ENCODE measurements at places on chromosomes 12 and 14. TPM values are rescaled to one million over a fixed set of nuclear protein-coding genes. Genes with fewer than 3 reads are reported as not detected.

The EIF2B2 gene
- total RNA-seq = 31.7 TPM

The JKAMP gene
- 65.6 TPM for total RNA-seq

The LRIG3 gene
- 7.1 TPM for total RNA-seq

The MANSC4 gene
- total RNA-seq = not detected

The CHGA gene
- 36.0 TPM for total RNA-seq

The PYGL gene
- 6.6 TPM for total RNA-seq

The COL2A1 gene
- 2.4 TPM for total RNA-seq

The ZNF891 gene
- 5.5 TPM for total RNA-seq

The CLEC14A gene
- 0.78 TPM for total RNA-seq

The BIN2 gene
- 0.53 TPM for total RNA-seq

The TMPRSS12 gene
- 0.24 TPM for total RNA-seq

The LBHD2 gene
- not detected for total RNA-seq

The GPD1 gene
- 0.43 TPM for total RNA-seq

The TAS2R31 gene
- total RNA-seq = 5.0 TPM

The BLTP3B gene
- total RNA-seq = 20.2 TPM

The ZDHHC22 gene
- total RNA-seq = 10.0 TPM
